Smooth muscle cell of the brain vasculature (primary cell): ENCODE measurements at places on chromosomes 5 and 9.
A peak's percentile ranks its signal among the peaks of the same experiment; 100 is the strongest.

DNA sequence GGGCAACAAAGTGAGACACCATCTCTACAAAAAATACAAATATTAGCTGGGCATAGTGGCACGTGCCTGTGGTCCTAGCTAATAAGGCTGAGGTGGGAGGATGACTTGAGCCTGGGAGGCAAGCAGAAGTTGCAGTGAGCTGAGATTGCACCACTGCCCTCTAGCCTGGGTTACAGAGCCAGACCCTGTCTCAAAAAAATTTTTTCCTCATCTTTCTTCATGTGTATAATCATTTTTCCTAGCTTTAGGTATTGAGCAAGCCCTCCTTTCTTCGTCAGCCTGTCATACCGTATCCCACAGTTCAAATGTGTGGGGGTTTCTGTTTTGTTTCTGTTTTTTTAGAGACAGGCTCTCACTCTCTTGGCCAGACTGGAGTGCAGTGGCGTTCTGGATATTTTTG, 41.3 kb downstream of the EHMT1 start:
- DNase-seq = no peak

- no peak for DNase-seq
Measured at GRCh38 chr5:111580956-111581355, 68.6 kb upstream of the STARD4 start.

- DNase-seq = no peak
Measured at GRCh38 chr5:10291692-10292339, 15.9 kb downstream of the CMBL start.

GRCh38 chr9:133956520-133957076, 35.5 kb downstream of the VAV2 start:
- DNase-seq = peak; percentile 43

- DNase-seq = no peak
Measured at GRCh38 chr5:44532981-44533380, 143.8 kb upstream of the FGF10 start.

GRCh38 chr5:2748179-2748860, 3.2 kb downstream of the IRX2 start:
- DNase-seq = no peak

DNA sequence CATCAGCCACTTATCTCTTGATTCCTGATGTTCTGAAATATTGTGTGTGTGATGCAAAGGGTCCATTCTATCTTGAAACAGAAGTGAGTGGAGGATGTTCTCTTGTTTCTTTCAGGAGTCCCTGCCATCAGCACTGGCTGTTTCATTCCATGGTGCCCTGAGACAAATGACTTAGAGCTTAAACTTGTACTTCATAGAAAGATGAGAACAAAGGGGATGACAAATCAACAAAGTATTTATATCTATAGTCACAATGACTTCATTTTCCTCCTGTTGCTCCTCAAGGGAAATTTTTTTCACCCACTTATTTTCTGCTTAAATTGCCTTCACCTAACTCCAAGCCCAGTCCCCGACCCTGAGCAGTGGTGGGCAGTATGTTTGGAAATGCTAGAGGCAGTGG, 171.6 kb downstream of the TARS1 start:
- DNase-seq = no peak

GRCh38 chr5:123211084-123211483, 122.0 kb downstream of the PRDM6 start:
- no peak for DNase-seq

- no peak for DNase-seq
Measured at GRCh38 chr9:68932458-68932857, 81.5 kb downstream of the PRKACG start.

GRCh38 chr5:97223596-97223995, 40.5 kb upstream of the RIOK2 start:
- no peak for DNase-seq

DNA sequence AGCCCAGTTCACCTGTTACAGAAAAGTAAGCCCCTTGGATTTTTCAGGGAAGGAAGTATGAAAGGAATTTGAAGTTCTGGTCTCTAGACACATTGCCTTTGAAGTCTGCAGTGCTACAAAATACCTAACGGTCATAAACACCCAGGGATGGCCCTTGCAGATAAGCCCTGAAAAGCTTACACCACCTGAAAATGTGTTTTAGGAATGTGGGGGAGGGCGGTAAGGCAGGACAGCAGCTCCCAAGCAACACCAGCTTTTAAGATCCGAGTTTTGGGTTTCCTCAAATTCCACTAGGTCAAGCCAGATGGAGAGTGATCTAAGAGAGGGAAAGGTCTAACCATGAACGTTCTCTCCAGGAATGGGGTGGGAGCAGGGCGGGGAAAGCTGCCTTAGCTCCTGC, 114.1 kb upstream of the PANK3 start:
- no peak for DNase-seq

DNA sequence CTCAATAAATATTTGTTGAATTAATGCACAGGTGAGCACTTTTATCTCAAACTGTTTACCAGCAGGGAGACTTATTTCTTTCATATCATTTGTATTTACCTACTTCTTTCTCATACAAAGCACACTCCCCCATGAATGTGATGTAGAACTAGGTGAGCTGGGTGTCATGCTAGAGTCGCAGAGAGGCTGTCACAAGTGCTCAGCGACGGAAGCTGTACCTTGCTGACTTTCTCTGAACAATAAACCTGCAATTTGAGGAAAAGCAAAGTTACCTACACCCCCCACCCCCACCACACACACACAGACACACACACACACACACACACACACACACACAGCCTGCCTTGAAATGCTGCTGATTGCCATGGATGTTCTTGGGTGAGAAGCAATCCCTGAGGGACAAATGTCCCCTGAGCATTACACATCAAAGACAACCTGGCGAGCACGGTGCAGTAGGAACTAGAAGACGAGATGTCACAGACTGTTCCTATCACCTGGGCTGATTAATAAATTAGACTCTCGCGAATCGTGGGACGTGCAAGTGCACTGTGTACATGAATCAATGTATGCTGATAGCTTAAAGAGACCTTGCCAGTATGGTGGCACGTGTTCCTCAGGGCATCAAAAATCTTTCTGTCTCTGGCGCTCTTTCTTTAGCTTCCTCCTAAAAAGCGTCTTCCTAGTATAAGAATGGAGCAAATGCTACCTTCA, 66.1 kb downstream of the BRINP1 start:
- DNase-seq = no peak
